ENCODE measurements at places on chromosomes 2 and 18.

- no peak for DNase-seq
Measured at GRCh38 chr2:39432701-39433100, 4.4 kb downstream of the MAP4K3 start.

DNA sequence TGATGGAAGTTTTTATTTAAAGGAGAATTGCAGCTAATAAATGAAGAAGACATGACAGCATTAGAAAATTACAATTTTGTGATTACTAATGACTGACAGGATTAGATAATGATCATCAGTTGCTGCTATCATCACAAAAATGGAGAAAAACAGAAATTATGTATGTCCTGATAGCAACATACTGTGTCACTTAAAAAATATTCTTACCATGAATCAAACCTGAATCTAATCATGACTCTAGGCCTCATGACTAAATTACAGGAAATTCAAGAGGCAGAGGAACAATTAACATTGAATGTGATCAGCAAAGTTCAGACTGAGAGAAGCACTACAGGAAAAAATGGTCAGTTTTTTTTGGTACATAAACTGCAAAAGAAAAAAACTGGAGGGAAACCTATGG is 147.8 kb downstream of the PMAIP1 start:
- DNase-seq, result no peak

DNA sequence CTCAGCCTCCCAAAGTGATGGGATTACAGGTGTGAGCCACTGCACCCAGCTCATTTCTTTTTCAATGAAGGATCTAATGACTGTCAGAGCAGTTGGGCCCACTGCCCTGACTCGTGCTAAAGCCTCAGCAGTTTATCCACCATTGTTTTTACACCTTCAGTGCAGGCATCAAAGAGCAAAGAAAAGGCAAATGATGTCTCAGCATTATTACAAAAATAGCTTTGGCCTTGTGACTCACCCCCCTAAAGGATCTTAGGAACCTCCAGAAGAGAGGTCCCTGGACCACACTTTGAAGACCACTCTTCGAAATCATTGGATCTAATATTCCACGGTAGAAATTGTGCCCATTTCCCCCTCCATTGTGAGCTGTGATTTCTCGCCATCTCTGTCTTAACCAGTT is 21.3 kb downstream of the MLPH start:
- DNase-seq, result no peak

DNA sequence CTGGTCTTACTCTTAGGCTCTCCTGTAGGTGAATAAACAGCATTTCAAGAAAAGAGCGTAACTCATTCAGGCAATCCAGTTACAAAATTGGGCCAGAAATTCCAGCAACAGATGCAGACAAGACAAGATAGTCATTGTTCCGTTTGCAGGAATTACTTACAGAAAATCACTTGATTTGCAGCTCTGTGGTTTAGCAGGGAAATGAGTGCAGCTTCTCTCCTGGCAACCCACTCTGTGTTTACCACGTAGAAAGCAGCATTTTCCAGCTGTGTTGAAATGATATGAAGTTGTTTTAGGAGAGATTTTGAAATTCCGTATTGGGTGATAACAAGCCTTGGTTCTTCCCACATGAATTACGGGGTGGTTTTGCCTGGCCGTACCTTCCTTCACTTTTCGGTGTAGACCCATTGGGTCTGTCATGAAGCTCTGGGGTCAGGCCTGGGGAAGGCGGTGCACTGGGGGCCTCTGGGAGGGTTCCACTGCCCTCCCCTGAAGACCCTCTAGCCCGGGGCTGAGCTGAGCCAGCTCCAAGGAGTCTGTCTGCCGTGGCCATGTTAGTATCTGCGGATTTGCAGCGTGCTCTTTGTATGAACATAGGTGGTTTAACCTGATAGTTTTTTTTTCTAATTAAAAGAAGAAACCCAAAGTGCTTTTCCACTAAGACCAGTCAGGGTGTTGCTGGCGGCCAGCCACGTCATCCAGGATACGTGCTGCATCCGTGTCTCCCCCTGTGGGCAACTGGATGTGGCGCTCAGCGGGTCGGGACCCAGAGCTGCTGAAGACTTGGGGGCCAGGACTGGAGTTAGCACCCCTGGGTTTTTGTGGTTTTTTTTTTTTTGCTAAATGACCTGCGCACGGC is 58.9 kb upstream of the KCNG2 start:
- DNase-seq, result no peak

DNA sequence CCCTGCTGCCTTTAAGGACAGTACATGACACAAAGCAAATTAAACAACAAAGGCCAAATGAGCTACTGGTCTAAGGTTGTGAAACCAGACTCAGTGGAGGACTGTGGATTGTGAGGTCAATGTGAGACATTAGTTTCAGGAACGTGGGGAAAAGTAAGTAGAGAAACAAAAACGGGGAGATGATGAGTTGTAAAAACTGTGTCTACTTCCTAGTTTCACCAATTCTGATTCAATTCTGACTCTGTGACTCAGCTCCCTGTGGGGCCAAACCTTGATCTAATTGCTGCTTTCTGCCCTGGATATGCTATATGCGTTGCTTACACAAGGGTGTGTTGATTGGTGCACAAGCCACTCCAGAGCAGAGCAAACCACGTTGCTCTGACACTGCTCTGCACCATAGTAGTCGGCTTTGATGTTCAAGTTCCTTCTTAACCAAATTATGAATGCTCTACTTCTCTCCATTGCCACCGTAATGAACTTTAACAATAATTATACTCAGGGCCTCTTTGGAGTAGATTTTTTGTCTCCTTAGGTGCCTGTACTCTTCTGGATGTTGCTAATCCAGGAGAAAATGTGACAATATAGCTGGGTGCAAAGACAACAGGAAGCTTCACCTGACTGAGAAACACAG is 1640.1 kb upstream of the CELF4 start:
- no peak for DNase-seq

GRCh38 chr2:223113161-223113560 is 61.2 kb downstream of the KCNE4 start:
- DNase-seq, result no peak

DNA sequence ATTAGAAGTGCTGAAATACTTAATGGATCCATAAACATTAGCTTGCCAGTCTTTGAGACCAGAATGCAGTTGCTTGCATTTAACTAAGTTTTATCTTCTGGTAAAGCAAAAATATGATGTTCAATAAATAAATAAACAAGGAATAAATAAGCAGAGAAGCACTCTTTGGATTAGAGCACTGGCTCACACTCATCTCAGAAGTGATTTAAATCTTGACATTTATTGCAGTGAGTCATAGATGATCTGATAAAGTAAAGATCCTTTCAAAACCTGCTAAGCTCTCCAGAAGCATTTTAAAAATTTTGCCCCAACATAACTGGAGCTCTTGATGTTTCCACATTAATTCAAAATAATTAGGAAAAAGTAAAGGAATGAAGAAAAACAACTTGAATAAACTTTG is 66.8 kb downstream of the KYNU start:
- DNase-seq, result no peak
